GM04504 (cell line): ENCODE measurements at places on chromosomes 3 and 15.
A peak's percentile ranks its signal among the peaks of the same experiment; 100 is the strongest.

GRCh38 chr3:4494895-4495264 lies 1.7 kb downstream of the ITPR1 start:
- DNase-seq = no peak

GRCh38 chr3:133933097-133934024 lies 37.7 kb upstream of the RAB6B start:
- no peak for DNase-seq

DNA sequence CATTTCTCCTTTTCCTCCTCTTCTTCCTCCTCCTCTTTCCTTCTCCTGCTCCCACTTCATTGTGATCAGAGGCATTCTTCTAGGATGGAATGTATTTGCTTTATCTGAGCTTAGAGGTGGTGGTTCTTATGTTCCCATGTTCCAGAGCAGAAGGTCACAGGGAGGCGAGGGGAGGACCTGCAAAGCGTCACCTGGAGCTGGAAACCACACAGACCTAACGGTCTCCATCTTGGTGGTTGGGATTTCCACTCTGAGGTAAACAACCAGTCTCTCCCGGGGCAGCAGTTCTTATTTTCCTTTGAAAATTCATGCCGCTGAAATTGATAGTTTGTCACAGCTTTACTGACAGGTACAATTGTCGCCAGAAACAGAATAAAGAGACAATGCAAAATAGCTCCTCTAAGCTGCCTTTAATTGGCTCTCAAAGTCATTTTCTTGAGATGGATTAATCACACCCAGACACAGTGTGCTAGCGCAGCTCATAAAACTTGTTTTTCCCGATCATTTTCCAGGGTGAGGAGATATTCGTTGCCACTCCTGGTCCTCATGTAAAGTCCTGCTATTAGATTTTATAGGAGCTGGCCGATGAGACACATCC lies 16.9 kb upstream of the AGBL1 start:
- DNase-seq = no peak

- no peak for DNase-seq
Observed at GRCh38 chr3:57130571-57131209, 34.5 kb downstream of the IL17RD start.

DNA sequence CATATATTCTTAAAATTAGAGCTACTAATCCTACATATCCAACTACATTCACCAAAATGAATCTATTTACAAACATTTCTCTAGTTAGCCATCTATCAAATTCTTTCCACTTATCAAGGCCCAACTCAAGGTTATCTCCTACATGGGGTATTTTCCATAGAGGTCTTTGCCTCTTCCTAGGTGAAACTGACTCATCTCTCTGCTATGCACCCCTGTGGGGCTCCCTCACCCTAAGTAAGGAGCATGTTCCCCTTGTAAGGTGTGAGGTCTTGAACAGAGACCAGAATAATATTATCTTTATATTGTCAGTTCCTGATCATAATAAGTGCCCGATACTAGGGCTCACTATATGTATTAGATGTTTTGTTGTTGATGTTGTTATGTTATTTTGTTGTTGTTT lies 74.6 kb upstream of the TSC22D2 start:
- DNase-seq = no peak

- no peak for DNase-seq
Observed at GRCh38 chr3:22122567-22122966, 371.6 kb upstream of the ZNF385D start.

DNA sequence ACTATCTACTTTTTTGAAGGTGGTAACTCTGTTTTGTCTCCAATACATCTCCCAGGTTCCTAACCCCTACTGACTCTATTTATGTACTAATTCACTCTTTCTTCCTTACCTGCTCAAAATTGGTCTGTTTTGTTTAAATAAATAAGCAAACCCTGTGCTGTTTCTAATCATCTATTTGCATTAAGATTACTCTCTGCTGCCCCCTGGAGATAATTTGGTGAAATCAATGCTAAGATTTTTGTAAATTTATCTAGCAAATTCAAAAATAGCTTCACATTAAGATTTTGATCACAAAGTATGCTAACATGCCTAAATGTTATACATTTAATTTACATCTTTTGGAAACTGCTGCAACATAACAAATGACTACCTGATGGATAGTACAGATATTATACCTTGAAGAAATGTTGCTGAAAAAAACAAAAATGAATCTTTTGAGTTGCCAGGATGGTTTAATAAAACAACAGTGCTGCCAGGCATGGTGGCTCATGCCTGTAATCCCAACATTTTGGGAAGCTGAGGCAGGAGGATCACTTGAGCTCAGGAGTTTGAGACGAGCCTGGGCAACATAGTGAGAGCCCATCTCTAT lies 4.4 kb upstream of the CD200R1 start:
- no peak for DNase-seq

GRCh38 chr3:150710097-150710496 lies 6.4 kb upstream of the ERICH6 start:
- peak; percentile 63 for DNase-seq

- DNase-seq = no peak
Observed at GRCh38 chr3:76723366-76723765, 316.5 kb upstream of the ROBO2 start.

- DNase-seq = no peak
Observed at GRCh38 chr3:67414740-67415139, 239.7 kb downstream of the SUCLG2 start.

DNA sequence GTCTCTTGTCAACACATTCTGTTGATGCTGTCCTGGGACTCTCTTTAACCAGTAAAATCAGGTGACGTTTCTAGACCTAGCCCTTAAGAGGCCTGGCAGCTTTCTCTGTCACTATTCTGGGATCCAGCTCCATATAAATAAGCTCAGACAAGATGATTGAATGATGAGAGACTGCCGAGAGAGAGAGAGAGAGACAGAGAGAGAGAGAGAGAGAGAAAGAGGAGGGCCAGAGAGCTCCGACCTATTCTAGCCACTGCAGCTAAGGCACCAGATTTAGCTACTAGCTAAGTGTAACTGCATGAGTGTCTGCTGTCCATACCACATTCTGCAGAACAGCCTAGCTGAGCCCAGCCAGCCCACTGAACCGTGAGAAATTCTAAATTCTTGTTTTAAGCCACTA lies 36.1 kb upstream of the CTXND1 start:
- DNase-seq = no peak

- no peak for DNase-seq
Observed at GRCh38 chr15:38695249-38696108, 130.9 kb upstream of the RASGRP1 start.

DNA sequence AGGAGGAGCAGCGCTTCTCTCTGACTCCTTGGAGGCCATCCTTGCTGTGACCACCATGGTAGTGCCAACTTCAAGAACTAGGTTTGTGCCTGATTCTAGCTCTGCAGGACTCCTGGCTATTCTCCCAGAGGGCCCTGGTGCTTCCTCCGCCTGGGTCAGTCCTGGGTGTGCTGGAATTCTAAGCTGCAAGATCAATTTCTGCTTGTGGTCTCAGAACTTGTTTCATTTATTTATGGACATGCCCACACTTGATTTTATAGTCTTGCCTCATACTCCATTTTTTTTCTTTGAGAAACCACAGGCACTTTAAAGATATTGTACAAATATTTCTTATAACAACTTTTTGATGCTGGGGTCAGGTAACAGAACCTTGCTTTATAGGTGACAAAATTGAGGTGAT lies 87.6 kb downstream of the PDCD6IP start:
- DNase-seq = no peak

DNA sequence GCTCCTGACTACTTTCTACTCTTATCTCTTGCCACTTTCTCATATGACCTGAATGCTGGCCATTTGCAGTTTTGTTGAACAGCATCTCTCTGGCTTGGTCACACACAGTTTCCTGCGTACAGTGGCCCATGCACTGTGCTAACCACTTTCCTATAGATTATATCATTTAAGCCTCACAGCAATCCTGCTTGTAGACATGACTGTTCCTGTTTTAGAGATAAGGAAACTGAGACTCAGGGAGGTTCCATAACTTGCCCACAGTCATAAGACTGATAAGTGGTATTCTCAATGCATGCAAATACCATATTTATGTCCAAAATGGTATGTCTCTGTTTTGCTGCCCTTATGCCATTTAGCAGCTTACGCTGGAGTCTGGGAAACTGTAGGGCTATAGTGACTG lies 229.5 kb downstream of the NR1D2 start:
- no peak for DNase-seq

DNA sequence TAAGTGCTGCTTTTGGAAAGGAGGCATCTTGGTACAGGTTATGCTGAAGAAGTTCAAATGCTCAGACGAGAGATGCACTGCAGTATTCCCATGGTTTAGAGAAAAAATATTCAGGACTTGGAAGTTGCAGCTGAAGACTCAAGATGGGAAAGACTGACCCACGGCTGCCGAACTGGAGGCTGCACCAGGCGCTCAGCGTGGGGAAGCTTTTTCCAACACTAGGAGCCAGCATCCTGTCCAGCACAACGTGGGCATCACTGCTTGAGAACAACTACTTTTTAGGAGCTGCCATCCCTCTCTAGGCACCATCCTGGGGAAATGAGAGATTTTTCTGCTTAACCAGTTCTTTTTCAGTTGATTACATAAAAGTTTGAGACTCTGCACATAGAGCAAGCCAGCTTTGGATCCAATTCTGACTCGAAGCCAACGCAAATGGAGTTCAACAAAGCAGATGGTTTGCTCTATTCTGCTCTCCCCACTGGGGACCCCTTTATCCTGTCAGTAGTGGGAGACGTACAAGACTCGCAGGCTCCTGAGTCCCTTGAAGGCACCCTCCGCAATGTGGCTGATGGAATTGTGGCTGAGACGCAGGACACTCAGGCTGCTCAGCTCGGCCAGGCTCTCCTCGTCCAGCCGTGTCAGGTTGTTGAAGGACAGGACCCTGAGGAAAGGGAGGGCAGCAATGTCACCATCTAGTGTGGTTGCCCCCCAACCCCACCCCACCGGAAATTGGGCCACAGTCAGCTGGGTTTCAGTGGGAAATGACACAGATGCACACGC lies 93.8 kb downstream of the LRIG1 start:
- DNase-seq = no peak

DNA sequence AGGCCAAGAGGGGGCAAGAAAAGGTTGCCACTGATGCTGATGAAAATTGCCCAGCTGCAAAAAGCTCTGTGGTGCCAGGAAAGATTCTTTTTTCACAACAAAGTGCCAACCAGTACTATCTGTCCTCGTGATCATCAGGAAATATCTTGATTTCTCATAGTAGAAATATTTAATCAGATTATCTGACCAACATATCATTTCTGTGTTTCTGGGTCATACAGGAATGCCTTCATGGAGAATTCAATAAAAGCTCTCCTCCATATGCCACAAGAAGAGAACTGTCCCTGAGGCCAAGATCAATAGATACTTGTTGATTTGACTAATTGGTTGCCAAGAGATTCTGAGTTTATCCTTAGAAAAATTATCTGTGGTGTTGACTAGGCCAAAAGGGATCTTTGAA lies 63.5 kb downstream of the FSIP1 start:
- DNase-seq = no peak

DNA sequence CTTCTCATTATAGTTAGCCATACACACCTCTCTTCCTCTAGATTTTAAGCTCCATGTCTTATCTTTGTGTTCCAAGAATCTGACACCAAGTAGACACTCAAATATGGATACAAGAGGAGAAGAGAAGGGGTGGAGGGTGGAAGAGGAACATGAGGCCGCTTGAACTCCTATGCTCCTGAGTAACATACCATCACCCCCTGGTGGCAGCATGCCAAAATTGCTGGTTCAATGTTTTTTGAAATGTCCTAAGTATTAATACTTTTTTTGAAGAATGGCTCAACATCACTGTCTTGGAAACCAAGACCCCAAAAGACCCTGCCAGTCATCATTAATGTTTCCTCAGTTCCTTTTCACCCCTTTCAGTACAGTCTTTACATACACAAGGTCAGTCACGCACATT lies 71.8 kb upstream of the HACD2 start:
- DNase-seq = no peak

- no peak for DNase-seq
Observed at GRCh38 chr3:51710631-51711351, 3.9 kb downstream of the GRM2 start.

GRCh38 chr3:184255291-184256039 lies 5.9 kb downstream of the CAMK2N2 start:
- DNase-seq = no peak

- DNase-seq = no peak
Observed at GRCh38 chr3:4908433-4909156, 70.6 kb upstream of the BHLHE40 start.

DNA sequence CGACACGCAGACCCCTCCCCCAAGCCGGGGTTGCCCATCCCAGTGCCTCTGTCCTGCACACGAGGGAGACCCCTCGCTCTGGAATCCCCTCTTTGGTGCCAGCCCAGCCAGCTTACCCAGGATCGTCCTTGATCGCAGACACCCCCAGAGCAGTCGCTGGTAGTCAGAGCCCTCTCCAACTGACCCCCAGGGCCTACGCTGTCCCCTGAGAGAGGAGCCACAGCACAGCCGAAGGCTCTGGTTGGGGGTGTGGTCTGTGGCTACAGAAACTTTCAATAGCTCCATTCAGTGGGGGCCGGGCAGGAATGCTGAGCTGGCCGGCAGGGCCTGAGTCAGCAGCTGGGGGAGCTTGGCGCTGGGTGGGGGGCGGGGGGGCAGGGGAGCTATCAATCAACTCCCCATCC lies at the start of gene LCTL:
Gene LCTL, minus strand, starts transcription at position 258 of the 404 bp plus-strand sequence. CDS start 633 bp downstream, outside the sequence.
- no peak for DNase-seq

- DNase-seq = no peak
Observed at GRCh38 chr15:40550341-40551037, 14.4 kb downstream of the CCDC32 start.

GRCh38 chr15:51642696-51643095 lies 20.1 kb upstream of the DMXL2 start:
- no peak for DNase-seq

GRCh38 chr3:124234852-124235252 lies 242.9 kb upstream of the ROPN1 start:
- DNase-seq = no peak

GRCh38 chr3:141271279-141272030 lies 39.8 kb downstream of the PXYLP1 start:
- no peak for DNase-seq

- no peak for DNase-seq
Observed at GRCh38 chr3:171865191-171865865, 22.2 kb downstream of the TMEM212 start.

DNA sequence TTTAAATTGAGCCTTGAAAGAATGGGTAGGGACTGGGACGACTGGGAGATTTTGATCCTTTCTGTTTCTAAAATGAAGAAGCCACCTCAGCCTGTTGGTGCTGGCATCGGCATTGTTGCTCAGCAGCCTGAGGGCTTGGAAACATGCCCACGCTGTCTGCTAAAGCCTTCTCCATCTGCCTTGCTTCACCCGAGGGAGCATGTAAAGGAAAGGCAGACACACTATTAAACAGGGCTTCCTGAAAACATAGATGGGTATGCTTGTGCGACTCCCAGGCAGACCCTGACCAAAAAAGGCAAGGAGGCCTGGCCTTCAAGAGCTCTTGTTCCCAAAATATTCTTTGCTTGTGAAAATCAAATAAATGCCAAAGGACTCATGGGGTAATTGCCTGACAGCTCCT lies 84.2 kb upstream of the SLC4A7 start:
- peak; percentile 81 for DNase-seq

GRCh38 chr3:8882642-8883041 lies 80.6 kb downstream of the RAD18 start:
- no peak for DNase-seq

GRCh38 chr3:14208977-14209394 lies 30.4 kb downstream of the LSM3 start:
- no peak for DNase-seq
